PC-3 (cell line): ENCODE measurements at places on chromosomes 3 and 15.

GRCh38 chr3:10389339-10389738, 68.4 kb upstream of the SEC13 start:
- DNase-seq = no peak

GRCh38 chr15:59104602-59104911, 389 bp upstream of the CCNB2 start:
- no peak for DNase-seq

DNA sequence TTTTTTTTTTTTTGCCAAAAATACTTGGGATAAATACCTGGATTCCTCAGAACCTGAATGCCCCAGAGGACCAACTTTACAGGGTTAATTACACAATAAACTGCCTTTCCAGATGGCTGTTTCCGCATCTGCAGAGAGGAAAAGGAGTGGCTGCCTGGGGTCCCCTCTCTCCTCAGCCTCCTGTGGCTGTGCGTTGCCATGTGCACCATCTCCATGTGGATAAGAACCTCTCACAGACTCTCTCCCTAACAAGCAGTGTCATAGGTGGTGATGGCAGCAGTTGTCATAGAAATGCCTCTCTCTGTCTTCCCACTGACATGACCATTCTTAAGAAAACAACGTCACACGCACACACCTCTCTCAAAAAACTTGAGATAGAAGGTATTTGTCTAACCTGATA, 179.4 kb downstream of the RPLP1 start:
- DNase-seq = no peak

DNA sequence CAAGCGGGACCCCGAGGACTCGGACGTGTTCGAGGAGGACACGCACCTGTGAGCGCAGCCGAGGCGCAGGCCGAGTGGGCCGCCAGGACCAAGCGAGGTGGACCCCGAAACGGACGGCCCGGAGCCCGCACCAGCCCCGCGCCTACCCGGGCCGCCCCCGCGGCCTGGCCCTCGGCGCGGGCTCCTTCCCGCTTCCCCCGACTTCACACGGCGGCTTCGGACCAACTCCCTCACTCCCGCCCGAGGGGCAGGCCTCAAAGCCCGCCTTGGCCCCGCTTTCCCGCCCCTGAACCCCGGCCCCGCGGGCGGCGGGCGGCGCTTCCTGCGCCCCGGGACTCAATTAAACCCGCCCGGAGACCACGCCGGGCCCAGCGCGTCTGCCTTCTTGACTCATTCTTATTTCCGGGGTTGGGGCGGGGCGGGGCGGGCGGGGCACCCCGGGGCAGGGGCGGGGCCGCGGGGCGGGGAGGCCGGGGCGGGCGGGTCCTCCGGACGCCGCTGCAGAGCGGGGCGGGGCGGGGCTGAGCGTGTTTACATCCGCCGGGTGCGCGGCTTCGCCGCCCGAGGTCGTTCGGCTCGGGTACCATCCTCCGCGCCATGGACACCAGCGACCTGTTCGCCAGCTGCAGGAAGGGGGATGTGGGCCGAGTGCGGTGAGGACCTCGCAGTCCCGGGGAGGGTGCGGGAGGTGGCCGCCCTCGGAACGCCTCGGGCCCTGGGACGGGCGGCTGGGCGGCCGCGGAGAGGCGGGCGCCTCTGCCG, at the start of gene ABTB1:
TSS of gene ABTB1 (plus strand) at position 524 of the 762 bp plus-strand sequence. CDS start at position 598, 74 bp downstream.
- peak; percentile 65 for DNase-seq

- DNase-seq = peak; percentile 96
Measured at GRCh38 chr15:82540055-82540983, at the start of gene RPS17. TSS of gene RPS17 (minus strand) at chr15:82540457. CDS start at chr15:82540428, 29 bp downstream.

GRCh38 chr3:141225939-141226338, 5.7 kb upstream of the PXYLP1 start:
- no peak for DNase-seq

DNA sequence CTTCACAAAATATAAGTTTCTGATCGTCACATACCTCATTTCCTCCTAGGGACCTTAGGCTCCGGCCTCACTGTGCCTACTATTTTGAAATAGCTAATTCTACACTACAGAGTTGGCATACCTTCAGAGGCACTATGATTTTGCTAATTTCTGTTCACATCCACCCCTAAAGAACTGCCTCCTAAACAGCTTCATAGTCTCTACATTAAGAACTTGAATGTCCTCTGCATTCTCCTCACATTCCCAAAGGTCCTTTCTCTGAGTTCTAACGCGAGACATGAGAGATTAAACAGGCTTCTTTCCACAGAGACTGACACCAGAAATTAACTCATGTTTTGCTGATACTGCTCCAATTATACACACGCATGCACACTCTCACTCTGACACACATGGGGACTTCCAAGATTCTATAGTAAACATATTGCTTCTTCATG, 75.5 kb downstream of the DLG1 start:
- no peak for DNase-seq

- no peak for DNase-seq
Measured at GRCh38 chr3:80806673-80807072, 954.8 kb downstream of the GBE1 start.

DNA sequence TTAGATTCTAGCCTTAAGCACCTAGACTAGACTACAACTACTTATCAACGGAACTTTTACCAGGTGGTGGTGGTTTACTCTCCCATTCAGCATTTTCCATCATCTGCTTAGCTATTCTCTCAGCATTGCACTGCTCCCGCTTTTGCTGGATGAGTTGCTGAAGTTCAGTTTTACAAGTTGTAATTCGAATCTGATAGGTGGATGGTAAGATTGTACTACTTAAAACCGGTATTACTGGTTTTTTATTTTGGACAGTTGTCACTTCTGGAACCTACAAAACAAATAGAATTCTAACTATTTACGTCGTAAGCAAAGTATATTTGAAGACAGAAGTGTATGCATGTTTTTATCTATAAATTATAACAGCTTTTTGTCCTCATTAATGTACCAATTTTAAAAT, 41.1 kb downstream of the PIK3R4 start:
- peak; percentile 59 for DNase-seq

DNA sequence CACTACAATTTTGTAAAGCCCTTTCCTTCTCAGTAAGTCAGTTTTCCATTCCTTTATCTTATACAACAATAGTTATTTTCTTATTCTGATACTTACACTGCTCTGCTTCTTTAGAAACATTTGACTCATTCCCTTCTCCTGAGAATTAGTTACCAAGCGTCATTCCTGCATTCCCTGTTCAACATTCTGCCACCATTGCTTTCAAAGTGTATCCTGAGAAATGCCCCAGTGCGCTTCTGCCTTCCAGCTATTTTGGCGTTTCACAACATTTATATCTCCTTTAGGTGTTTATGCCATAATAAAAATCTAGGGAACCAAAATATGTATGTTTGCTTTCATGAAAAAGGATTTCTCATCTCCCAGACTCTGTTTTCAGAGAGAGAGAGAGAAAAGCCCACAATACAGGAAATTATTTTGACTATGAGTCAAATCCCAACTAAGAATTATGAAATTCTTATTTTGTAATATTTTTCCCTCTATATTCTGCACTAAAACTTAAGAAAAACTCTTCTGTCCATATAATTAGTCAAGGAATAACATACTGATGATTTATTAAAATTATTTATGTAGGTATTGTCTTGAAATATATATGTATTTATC, 118.2 kb upstream of the RAP2B start:
- DNase-seq = peak; percentile 60
